Activated CD8-positive, alpha-beta memory T cell treated with anti-CD3 and anti-CD28 coated beads for 4 hours (primary cell): ENCODE measurements at places on chromosomes 7 and 10.

- peak; percentile 12 for DNase-seq
Observed at GRCh38 chr10:62268399-62269114, at the start of gene RTKN2. Gene RTKN2 (minus strand): TSS chr10:62268844. CDS start chr10:62268610, 234 bp downstream.

DNA sequence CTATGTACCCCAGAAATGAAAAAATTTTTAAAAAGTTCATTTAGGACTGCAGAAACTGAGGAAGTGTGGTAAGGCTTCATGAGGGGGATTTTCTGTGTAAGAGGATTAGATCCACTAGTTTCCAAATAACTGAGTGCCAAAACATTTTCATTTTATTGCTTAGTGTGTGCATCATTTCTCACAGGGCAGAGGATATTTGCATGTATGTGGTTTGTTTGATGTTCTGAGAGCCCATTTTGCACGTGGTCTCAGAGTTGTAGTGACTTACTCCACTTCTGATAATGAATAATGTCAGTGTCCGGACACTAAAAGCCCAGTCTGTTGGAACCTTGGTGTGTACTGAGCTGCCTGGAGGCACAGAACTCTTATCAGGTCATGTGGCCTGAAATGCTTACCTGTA is 299.9 kb downstream of the AUTS2 start:
- no peak for DNase-seq

GRCh38 chr7:93823621-93824020 is 66.9 kb downstream of the TFPI2 start:
- DNase-seq, result no peak

DNA sequence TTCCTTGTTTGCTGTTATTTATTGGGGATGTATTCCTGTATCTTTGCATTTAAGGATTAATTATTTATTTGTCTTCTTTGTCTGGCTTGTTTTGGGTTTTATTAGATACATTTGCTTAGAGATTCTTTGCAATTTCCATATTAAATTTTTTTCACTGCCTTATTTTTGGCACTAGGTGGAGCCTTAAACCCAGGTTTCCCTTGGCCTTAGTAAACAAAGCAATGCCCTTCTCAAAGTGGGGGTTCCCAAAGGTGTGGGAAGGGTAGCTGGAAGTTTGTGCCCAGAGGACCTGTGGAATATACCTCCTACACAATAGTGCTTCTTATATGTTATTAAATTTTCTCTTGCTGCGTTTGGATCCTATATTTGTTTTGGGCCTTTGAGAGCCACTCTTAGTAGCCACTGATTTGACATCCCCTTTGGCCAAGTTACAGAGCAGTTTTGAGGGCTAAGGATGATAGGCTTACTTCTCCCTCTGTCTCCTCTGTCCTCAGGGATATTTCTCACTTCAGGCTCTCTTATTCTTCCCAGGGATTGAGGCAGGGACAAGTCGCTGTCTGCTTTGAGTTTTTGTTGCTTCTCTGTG is 162.3 kb downstream of the ITGB1 start:
- DNase-seq, result no peak

DNA sequence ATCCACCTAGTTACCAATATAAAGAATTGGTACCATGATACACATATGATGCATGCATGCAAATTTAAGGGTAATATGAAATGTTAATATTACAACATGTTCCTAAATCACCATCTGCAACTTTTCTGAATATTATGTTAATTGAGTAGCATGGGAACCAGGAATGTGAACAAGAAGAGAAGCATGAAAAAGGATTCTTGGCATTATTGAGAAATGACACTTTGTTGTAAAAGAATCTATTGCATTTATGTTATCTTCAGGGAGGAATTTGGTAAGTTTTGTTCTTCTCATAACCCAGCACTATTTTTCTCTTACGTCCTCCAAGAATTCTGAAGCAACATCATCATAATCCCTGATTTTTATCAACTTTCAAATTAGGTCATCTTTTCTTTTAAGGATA is 159.9 kb upstream of the SLC25A13 start:
- no peak for DNase-seq

DNA sequence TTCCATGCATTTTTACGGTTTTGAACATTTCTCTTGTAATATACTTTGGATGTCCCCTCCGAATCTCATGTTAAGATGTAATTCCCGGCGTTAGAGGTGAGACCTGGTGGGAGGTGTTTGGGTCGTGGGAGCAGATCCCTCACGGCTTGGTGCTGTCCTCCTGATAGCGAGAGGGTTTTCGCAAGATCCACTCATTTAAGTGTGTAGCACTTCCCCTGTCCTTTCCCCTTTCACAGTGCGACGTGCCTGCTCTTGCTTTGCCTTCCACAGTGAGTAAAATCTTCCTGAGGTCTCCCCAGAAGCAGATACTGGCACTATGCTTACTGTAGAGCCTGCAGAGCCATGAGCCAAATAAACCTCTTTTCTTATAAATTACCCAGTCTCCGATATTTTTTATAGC is 6.6 kb downstream of the GPR141 start:
- no peak for DNase-seq

DNA sequence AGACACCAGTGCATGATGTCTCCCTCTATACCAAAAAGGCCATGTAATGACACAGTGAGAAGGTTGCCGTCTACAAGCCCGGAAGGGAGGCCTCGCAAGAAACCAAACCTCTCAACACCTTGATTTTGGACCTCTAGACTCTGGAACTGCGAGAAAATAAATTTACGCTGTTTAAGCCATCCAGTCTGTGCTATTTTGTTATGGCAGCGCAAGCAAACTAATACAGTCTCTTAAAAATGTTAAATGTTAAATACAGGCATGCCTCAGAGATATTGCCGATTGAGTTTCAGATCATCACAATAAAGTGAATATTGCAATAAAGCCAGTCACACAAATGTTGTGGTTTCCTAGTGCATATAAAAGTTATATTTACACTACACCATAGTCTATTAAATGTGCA is 5.0 kb upstream of the MINDY3 start:
- no peak for DNase-seq

DNA sequence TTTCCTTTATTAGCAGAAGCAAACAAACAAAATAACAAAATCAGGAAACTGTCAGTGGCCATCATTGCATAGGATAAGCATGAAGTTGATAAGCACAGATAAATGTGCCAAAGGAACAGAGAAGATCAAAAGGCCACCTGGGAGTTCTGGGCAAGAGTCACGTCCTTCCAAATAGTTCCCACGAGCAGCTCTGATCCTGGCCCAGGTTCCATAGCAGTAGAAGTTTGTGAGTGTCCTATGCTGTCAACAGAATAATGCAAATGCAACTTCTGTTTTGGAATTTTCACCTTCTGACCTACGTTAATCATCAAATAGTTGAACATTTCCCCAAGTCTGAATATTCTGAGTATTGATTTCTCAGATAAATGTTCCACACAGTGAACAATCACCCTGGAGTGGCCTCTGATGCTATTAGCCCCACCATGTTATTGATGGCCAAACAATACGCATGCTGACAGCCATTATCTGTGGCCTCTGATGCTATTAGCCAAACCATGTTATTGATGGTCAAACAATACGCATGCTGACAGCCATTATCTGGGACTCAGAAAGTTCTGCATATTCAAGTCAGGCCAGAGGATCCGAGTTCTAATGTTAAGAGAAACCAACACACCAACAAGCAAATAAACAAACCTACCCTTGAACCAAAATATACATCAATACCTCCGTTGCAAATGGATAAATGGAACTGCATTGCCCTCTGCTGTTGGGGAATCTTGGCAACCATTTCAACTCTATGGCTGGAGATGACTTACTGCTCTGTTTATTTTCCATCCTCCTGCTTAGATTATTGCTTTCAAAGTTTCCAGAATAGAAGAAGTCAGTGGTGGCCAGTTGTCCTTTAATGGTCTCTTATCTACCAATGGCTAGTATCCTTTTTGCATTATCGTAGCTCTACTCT is 63.3 kb downstream of the MRC1 start:
- no peak for DNase-seq

DNA sequence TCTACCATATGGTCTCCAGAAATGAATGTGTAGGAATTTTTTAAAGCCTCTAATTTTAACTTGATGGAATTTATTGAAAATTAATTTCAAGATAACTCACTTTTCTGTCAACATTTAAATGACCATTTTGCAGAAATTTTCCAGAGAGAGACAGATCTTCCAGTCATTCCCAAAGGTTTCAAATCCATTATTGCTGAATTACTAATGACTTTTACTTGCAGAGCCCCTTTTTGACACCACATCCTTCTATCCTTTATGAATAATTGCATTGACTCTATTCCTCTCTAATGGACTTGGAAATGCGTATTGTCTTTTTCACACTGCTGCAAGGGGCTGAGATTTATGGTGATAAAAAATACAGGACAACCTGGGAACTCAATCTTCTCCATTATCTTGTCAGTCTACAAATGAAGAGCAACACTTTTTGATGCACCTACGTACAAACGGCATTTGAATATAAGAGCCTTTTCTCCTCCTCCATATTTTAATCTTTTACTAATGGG is 42.7 kb downstream of the CUBN start:
- DNase-seq, result no peak

DNA sequence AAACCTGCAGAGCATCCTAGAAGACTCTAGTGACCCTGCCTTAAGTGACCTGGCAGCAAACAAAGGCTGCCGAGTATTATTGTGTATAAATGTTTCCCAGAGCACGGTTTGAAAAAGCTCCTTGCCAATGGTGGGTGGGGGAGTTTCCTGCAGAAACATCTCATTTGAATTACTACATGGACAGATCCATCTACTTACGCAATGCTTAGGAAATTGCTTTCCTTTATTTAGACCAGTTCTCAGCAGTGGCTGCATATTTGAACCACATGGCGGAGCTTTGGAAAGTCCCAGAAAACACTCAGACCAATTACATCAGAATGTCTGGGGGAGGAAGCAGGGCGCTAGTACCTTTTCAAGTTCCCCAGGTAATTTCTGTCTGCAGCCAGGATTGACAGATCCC is 560.9 kb downstream of the SDK1 start:
- no peak for DNase-seq

DNA sequence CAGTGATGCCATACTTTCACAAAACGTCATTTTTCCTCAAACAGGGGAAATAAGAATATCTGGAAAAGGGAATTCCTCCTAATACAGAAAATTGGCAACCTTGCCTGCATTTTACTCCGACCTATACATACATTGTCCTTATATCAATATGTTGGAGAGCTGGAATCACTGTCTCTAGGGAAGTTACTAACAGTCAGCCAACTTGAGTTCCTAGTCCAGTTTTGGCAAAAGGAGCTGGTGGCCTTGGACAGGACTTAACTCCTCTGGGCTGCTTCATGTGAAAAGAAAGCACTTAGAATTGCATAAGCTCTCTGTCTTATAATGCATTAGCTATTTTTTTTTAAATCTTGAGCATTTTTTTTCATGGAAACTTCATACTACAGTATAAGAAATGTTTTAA is 174.2 kb upstream of the HGF start:
- no peak for DNase-seq

DNA sequence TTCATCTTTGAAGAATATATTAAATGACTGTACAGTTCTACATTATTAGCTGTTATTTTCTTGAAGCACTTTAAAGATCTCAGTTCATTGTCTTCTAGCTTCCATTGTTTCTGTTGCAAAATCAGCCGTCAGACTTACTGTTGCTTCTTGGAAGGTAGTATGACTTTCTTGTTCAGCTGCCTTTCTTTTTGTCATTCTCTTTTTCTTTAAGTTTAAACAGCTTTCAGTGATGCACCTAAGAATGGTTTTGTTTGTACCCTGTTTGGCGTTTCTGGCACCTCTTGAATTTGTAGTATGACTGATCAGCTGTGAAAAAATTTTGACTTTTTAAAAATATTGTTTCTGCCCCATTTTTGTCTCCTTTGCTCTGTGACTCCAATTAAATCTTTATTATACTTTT is 9.3 kb downstream of the MKLN1 start:
- DNase-seq, result no peak

GRCh38 chr7:54091322-54091721 is 450.9 kb upstream of the VSTM2A start:
- no peak for DNase-seq

DNA sequence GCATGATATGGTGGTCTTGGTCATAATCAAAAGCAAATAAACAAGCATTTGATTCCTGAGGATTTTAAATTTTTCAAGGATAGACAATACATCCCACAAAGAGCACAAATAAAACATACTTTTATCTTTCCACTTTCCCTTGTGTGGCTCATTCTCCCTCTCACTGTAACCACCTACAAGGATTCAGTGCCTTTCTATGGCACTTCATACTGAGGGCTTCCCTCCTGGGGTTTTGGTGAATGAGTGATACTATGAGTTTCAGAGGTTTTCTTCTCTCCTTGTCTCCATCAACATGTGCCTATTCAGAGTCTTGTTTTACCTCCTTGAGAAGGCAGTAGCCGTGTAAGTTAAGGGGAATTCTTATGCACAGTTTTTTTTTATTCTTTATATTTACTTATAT is 296.0 kb upstream of the TEX47 start:
- no peak for DNase-seq

DNA sequence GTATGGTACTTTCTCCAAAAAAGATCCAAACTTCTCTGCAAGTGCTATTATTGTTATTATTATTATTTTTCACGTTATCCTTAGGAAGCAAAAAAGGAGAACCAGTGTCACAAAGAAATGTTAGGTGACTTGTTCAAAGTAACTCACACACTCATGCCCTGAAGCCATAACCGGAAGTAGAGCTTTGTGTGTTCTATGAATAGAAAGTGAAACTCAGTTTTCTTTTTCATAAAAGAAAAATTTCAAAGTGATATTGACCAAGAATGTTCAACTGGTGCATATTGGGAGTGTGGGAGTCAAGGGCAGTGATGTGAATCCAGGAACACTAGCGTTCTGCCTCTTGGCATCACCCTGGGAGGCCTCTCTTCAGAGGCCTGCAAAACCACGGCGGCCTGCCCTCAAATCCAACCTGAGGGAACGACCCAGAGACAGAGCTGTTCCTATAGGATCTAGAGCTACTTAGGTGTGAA is 106.1 kb downstream of the PRKCQ start:
- DNase-seq, result peak; percentile 20

DNA sequence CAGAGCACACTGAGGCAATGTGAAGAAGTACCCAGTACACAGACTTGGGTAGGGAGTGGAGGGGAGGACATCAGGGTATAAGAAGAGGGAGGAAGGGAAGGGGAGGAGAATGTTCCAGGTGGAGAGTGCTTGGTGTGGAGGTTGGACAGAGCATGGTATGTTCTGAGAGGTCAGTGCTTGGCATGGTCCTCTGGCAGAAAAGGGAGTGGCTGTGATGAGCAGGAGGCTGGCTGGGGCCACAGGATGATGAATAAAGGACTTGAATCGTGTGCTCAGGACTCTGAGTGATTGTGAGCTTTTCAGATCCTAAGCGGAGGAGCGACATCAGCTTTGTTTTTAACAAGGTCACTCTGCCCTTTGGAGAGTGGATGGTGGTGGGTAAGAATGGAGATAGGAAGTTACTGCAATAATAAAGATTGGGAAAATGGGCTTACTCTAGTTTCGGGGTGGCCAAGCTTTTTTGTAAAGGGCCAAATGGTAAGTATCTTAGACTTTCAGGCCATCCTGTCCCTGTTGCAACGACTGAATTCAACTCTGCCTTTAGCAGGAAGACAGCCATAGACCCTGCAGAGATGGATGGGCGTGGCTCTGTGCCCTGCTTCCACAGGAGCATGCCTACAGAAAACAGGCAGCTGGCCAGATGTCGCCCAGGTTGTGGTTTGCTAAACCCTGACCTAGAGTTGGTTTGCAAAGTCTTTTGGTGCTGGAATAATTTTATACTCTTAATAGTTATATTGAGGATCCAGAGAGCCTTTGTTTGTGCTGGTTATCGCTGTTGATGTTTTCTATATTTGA is 8.4 kb downstream of the PPP2R2D start:
- no peak for DNase-seq
